ENCODE measurements at places on chromosomes 5 and 9. TPM values are rescaled to one million over a fixed set of nuclear protein-coding genes. Genes with fewer than 3 reads are reported as not detected.

- DNase-seq: no peak
These were observed 335.2 kb downstream of the CWC27 start for GRCh38 chr5:65103756-65104440.

GRCh38 chr9:1453636-1454035, 403.5 kb downstream of the DMRT2 start:
- no peak for DNase-seq

GRCh38 chr5:80319702-80320101, at the start of gene SPZ1:
TSS of gene SPZ1 (plus strand) at chr5:80320002. CDS start at chr5:80320216, 214 bp downstream.
- no peak for DNase-seq

The WDR31 gene
- 2.7 TPM for total RNA-seq

- no peak for DNase-seq
These were observed 16.3 kb downstream of the PTPN3 start for GRCh38 chr9:109481856-109482255.

DNA sequence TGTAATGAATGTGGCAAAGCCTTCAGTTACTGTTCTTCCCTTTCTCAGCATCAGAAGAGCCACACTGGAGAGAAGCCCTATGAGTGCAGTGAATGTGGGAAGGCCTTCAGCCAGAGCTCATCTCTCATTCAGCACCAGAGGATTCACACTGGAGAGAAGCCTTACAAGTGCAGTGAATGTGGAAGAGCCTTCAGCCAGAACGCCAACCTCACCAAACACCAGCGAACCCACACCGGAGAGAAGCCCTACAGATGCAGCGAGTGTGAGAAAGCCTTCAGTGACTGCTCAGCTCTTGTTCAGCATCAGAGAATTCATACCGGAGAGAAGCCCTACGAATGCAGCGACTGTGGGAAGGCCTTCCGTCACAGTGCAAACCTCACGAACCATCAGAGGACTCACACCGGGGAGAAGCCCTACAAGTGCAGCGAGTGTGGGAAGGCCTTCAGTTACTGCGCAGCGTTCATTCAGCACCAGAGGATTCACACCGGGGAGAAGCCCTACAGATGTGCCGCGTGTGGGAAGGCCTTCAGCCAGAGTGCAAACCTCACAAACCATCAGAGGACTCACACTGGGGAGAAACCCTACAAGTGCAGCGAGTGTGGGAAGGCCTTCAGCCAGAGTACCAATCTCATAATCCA, 6.8 kb downstream of the RPL12 start:
- no peak for DNase-seq

DNA sequence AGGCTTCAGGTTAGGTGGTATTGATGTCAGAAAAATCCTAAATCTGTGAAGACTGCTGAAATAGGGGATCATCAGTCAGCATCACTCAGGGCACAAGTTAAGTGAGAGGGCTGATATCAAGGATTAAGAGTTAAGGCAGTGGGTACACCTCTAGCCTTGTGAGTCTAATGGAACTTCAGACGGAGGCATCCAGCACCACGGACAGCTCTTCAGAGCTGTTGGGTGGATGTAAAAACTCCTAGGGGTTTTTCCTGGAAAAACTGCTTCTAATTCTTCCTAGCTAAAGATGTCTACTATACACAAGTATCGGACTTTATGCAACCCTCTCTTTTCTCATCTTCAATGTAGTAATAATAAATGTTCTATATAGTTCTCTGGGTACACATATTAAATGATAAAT, 165.9 kb downstream of the SH3GL2 start:
- no peak for DNase-seq

The CYLC2 gene
- total RNA-seq: not detected

The C8G gene
- total RNA-seq: 1.7 TPM

The BNC2 gene
- total RNA-seq: not detected

- no peak for DNase-seq
These were observed 34.4 kb downstream of the FEM1C start for GRCh38 chr5:115510145-115510645.

The FABP6 gene
- not detected for total RNA-seq

The PRDM9 gene
- not detected for total RNA-seq

DNA sequence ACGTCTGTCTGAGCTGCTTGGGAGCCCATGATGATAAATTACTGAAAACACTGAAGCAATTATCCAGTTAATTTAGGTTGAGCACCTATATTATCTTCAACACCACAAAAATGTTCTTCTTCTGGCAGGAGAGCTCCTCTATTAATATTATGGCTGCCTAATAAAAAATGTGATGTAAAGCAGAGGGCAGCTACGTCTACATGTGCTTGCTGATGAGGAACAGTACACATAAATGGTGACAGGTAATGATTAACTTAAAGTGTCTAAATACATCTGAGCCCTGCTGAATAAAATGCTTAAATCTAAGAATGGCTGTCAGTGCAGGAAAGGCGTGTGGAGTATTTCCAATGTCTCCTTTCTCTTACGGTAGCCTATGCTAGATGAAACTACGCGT, 131.3 kb upstream of the NR3C1 start:
- no peak for DNase-seq

The CXXC5 gene
- total RNA-seq: 1.2 TPM

- no peak for DNase-seq
These were observed 15.9 kb downstream of the RHOBTB3 start for GRCh38 chr5:95746722-95747679.

DNA sequence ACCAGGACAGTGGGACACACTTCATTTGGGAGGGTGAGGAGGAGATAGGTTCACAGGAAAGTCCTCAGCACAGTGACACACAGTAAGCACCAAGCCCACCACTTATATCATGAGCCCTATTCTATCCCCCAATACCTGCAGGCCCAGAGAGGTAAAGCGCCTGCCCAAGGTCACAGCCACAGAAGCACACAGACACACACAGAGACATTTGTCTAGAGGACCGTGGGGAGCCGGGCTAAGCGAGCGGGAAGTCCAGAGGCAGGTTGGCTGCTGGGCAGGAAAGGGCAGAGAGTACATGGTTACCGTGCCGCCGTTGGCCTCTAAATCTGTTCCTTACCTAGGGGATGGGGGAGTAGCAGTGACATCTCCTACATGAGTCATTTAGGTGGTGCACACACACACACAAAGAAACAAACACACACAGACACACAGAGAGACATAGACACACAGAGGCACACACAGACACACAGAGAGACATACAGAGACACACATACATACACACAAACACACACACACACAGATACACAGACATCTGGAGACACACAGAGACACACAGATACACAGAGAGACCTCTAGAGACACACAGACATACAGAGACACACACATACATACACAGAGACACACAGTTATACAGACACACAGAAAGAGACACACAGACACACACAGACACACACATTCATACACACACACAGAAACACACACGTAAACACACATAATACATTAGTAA, 15.9 kb upstream of the DUSP1 start:
- no peak for DNase-seq

- DNase-seq: no peak
These were observed 610.6 kb downstream of the CDH12 start for GRCh38 chr5:22242532-22242931.

- DNase-seq: no peak
These were observed 9.7 kb downstream of the QSOX2 start for GRCh38 chr9:136235709-136236455.

The CKS2 gene
- 167 TPM for total RNA-seq

The IARS1 gene
- 234 TPM for total RNA-seq

DNA sequence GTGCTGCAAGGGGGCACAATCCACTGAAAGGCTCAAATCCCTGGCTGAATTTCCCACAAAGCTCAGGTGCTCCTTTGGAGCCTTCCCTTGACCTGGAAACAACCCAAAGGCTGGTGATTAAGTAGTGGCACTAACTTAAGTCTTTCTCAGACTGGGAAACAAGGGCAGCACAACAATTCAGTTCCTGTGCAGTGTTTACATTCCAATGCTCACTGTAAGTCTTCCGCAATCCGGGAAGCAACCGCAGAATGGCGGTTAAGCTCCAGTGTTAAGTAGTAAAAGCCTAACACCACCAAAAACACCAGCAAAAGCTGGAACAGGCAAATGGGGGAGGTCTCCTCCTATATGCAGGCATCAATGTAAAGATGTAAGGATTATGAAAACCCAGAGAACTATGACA, 117.2 kb downstream of the TRPM3 start:
- no peak for DNase-seq

The SPATA31C1 gene
- total RNA-seq: not detected

DNA sequence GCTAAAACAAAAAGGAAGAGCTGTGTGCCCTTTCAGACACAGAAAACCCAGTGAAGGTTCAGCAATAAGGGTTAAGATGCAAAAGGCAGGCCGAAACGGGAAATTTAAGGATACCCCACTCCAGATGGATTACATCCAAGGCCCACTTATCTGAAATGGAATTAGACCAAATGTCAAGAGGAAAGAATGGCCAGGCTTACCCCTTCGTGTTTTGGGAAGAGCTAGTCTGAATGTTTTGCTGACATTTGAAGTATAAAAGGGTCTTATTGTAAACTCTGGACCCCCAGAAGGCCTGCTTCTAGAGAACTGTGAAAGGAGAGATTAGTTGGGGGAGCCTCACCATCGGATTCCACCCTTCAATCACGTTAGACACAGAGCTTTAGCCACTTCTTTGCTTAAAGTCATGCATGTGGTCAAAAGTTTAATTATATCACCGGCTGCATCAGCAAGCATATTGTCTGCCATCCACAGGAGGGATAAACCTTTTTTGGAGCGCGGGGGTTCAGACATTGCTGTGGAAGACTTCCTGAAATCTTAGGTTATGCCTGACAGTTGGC, 93.3 kb downstream of the EFNA5 start:
- DNase-seq: no peak
